ENCODE measurements at places on chromosomes 6 and 20.

DNA sequence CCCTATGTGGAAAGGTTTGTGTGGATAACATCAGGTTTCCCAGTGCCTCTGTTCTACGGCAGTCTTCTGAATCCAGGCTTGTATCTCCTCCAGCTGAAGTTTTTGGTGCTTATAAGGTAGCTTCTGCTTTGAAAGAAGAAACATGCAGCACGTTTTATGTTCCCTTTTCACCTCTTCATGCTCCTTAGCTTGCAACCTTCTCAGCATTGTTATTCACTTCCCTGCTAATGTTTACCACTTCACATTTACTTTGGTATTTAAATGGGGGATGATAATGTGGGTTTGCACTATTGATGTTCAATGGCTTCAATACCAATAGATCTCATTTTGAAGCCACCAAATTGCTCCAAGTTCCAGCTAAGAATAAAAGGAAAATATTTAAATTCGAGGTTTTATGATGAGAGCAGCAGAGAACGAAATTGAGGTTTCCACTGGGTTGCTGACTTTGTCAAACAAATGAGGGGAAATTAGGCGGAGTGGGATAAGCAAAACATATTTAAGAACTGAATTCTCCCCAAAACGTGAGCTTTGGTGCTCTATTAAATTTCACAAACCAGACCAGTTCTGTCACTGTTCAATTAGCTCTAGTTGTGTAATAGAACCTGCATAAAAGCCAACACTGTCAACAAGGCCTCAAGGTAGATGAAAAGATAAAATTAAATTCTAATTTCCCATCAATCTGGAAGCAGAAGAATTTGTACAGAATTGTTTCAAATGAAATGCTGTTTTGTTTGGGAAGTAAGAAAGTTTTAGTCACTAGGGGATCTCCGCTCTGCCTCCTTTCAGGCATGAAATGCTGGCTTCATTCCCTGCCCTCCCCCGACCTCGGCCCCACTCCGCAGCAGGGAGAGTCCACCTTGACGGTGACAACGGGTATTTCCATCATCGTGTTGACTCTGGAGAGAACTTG, 1.4 kb downstream of the IL22RA2 start:
- no peak for DNase-seq

GRCh38 chr6:75300531-75300855, 15.9 kb upstream of the TMEM30A start:
- DNase-seq, result no peak

GRCh38 chr6:128981716-128982115, 98.8 kb downstream of the LAMA2 start:
- no peak for DNase-seq

GRCh38 chr6:45619211-45619760, 241.6 kb upstream of the SUPT3H start:
- no peak for DNase-seq

DNA sequence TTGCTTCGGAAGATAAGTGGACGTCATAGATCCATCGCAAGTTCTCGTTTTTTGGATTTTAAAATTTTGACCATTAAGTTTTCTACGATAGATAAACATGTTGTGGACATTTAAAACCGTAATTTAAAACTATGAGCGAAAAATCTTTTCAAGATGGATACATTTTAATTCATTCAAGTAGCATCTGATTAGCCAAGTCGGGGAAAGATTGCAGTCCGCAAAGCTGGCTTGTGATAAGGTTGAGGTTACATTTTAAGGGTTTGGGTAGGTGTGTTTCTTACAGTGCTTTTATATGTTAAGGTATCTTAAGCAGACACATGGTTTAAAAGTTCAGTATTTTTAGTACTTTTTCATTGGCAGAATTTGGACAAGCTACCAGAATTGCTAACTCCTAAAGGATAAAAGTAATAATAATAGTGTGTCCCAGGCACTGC, 1.2 kb downstream of the WTAP start:
- no peak for DNase-seq

DNA sequence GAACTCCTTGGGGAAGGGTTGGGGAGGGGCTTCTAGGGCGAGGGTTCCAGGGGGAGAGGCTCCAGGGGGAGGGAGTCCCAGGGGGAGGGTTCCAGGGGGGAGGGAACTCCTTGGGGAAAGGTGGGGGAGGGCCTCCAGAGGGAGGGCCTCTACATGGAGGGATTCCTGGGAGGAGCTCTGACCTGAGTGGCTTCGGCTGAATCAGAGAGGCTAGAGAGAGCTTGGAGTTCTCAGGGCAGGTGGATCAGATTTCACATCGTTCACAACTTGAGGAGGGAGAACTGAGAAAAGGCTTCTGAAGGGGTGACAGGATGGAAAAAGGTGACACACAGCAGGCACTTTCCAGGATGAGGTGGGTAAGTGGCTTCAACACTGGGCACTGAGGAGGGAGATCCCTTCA, 49.1 kb downstream of the DAAM2 start:
- DNase-seq, result no peak
